ENCODE measurements at places on chromosomes 16 and 17.

- no peak for DNase-seq
Measured at GRCh38 chr17:49836111-49837030, 11.5 kb downstream of the TAC4 start.

- no peak for DNase-seq
Measured at GRCh38 chr17:76631821-76632565, 11.6 kb downstream of the ST6GALNAC1 start.

- DNase-seq = no peak
Measured at GRCh38 chr17:1203967-1204291, 24.1 kb upstream of the ABR start.

DNA sequence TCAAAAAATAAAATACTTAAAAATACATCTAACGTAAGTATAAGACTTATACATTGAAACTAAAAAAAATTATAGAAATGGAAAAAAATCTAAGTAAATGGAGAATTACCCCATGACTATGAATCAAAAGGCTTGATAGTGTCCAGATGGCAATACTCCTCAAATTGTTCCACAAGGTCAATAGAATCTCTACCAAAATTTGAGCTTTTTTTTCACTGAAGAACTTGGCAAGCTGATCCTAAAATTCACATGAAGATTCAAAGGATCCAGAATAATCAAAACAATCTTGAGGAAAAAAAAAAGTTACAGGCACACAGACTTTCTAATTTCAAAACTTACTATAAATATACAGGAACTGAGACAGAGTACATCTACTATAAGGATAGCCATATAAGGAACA lies 448.4 kb upstream of the CDH11 start:
- DNase-seq = no peak

Data from right atrium auricular region (tissue), 2 donors.